ENCODE measurements at places on chromosomes 4 and X. TPM values are rescaled to one million over a fixed set of nuclear protein-coding genes. Genes with fewer than 3 reads are reported as not detected.

Gene TNIP3
- total RNA-seq = 7.5 TPM

Gene AFM
- total RNA-seq = not detected

Gene SPANXC
- total RNA-seq = not detected

Gene CFI
- not detected for total RNA-seq

Gene SLC10A4
- not detected for total RNA-seq

Gene RHOH
- total RNA-seq = 117 TPM

Gene MAGEB10
- not detected for total RNA-seq

Gene GAGE1
- total RNA-seq = not detected

Gene PDZD4
- total RNA-seq = 1.3 TPM

Gene NAAA
- total RNA-seq = 36.5 TPM

Gene PF4V1
- total RNA-seq = not detected

Gene NAP1L3
- total RNA-seq = 0.79 TPM

Gene PITX2
- total RNA-seq = not detected

Gene ANAPC10
- total RNA-seq = 21.8 TPM

Gene DCAF4L1
- total RNA-seq = 0.73 TPM

All from activated T-helper 17 cell treated with anti-CD3 and anti-CD28 coated beads, Interleukin-2, amount 50 U/mL, for 72 hours (primary cell).